ENCODE measurements at places on chromosomes 16 and 17.

DNA sequence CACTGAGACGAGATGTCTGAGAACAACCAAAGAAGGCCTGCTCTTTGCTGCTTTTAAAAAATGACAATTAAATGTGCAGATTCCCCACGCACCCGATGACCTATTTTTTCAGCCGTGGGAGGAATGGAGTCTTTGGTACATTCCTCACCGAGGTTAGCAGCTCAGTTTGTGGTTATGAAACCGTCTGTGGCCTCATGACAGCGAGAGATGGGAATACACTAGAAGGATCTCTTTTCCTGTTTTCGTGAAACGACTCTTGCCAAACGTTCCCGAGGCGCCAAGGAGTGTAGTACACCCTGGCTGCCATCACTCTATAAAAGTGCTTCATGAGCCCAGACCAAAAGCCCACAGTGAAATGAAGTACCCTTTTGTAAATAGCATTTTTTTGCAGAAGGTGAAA, 87.8 kb downstream of the CRISPLD2 start:
- no peak for DNase-seq

GRCh38 chr17:56688151-56688550, 94.7 kb downstream of the NOG start:
- no peak for DNase-seq

GRCh38 chr16:72247821-72248253, 75.9 kb upstream of the PMFBP1 start:
- no peak for DNase-seq

DNA sequence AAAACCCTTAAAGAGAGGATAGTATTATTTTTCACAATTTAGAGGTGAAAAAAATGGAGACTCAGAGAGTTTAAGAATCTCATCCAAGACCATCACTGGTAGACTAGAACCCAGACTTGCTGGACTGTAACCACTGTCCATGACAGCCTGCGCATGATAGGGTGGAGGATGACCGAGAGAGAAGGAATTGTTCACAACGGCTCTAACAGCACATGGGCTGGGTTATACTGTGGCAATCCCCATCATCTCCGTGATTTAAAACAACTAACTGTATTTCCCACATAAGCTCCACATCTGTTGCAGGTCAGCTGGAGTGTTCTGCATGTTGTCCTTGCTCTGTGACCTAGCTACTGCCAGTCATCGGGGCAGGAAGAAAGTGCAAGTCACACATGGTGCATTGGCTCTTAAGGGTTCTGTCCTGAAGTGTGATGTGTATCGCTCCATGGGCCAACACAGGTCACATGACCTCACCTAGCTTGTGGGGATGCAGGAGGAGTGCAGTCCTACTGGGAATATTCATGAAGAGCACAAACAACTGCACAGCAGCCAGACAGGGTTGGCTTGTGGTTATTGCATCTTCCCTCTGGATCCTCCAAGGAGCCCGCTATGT, 131.2 kb upstream of the MPHOSPH6 start:
- DNase-seq, result no peak

GRCh38 chr16:90057738-90058173, 19.4 kb downstream of the PRDM7 start:
- peak; percentile 68 for DNase-seq

GRCh38 chr17:30363715-30364202, 15.0 kb upstream of the CPD start:
- no peak for DNase-seq

DNA sequence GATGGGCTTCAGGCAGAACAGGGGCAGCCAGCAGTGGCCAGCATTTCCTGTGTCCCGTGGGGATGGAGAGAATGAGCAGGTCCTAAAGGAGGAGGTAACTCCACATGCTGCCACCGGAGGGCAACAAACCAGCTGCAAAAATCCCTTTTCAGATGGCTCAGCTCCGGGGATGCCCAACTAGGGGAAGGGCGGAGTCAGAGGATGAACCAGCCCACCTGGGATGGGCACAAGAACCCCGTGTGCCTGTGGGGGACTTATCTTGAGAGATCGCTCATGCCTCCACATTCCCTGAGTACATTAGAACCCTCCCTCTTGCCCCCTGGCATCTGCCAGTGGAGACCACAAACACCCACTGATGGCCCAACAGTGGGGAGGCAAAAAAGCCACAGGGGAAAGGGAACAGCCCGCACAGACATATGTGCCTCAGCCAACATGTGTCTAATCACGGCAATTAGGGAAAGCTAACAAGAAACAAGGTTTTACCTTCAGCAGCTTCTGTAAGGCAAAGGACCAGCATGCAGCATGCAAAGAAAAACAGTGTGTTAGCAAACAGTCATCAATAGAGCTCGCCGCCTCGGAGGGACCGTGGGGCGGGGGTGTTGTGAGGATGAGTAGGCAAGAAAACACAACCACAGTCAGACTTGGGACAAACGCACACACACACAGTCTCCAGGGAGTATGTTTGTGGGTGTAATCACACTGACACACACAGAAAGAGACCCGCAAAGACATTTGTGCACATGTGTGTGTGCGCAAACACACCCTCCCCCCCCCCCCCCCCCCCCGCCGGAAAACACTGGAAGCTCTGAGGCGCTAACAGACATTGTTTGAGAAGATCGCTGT, 64.0 kb downstream of the MYO18A start:
- DNase-seq, result peak; percentile 88

DNA sequence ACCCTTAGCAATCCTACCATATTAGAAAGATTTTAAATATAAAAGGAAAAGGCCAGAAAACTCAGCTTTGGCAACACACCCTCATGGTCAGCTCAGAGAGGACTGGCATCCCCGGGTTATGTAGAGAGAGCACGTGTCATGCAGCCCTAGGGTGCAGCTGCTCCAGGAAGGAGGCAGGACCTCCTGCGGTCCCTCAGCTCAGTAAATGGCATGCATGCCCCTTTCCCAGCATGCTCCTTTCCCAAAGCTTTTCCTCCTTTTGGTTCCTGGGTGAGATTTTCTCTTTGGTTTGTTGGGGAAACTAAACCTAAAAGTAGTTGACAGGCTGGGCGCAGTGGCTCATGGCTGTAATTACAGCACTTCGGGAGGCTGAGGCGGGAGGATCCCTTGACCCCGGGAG, 3.9 kb downstream of the GAN start:
- peak; percentile 58 for DNase-seq

GRCh38 chr17:80354336-80354735, 60.6 kb upstream of the ENDOV start:
- no peak for DNase-seq

DNA sequence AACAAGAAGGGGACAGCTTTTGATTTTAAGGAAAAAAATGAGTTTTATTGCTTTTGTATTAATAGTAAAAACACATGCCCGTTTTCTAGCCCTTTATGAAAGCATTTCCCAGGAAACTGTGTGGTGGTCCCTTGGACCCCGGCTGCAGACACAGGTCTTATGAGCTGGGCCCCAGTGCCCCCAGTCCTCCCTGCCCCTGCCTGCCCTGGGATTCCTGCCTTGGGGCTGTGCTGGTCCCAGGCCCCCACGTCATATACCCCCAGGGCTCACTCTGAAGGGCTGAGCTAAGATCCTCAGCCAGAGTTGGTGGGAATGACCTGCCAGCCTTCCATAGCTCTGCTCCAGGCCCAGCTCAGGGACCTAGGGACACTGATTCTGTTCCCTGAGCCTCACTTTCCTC, 30.8 kb downstream of the GINS2 start:
- DNase-seq, result no peak

DNA sequence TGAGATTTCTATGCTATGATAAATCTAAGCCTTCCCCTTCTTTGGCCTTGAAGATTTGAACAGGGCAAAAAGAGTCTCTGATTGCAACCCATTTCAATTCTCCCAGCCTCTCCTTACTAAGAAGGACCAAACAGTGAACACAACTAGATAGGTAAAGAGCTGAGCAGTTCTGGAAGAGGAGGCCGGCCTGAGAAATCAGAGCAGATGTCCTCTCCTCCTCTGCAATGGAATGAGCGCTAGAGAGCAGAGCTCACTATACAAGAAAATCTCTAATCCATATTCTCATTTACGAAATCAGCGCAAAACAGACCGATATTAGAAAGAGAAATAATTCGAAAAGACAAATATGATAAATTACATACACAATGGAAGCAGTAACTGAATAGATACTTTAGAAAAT, 124.2 kb downstream of the CDK5R1 start:
- DNase-seq, result no peak

DNA sequence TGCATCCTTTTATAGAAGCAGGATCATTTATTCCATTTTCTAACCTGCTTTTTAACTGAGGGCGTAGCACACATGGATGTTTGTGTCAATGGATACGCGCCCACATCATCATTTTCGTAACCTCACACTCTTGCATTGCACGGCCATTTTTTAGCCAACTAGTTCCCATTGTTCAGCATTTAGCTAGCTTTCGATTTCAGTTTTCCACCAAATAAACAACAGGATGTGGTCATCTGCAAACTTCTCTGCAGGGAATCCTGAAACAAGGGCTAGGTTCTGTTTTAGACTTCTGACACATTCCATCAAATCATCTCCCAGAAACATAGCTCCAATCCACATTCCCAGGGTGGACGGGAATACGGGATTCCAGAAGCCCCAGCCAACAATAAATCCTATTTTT, 6.4 kb downstream of the CYB561 start:
- no peak for DNase-seq

DNA sequence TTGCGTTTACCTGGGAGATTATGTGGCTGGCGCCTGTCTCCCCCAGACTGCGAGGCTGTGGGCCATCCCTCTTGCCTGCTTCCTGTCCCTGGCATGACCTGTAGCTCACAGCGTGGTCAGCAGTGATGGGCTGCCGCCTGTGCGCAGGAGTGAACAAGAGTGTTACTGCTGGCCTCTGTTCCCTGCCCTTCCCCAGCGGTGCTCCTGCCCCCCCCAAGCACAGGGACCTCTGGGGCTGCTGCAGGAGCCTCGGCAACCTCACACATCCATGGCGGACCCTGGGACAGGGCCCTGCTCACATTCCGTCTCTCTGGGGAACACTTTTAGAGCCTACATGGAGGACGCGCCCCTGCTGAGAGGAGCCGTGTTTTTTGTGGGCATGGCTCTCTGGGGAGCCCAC, 10.6 kb downstream of the TSC2 start:
- no peak for DNase-seq

DNA sequence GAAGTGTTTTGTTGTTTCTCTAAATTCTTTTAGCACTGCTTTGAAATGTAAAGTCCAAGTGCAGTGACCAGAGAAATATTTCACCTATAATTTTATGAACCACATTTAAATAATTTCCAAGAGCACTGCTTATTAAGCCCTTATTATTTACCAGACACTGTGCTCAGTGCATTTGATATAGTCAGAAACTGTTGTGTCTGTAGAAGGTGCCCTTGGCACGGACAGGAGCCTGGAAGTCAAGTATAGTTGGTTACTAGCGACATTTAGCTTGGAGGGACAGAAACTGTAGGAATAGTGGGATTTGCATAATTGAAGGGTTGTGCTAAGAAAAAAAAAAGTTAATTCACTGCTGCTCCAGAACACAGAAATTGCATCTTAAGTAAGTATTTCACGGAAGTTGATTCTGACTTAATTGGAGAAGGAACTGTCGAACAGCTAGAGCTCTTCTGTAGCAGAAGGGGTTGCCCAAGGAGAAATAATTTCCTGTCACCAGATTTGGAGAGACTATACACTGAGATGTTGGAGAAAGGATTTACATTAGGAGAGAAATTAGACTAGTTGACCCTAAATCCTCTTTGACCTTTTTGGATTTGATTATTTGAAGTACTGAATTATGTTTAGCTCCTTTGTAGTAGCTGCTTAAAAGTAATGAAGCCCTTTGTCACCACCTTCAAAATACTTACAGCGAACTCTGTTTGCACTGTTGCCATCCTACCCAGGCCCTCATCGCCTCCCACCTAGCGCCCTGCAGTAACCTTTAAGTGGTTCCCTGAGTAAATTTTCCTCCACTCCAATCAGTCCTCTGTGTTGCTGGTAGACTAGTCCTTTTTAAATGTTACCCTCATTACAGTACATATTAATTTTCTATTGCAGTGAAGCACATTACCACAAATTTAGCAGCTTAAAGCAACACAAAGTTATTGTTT, 25.6 kb downstream of the COX10 start:
- DNase-seq, result peak; percentile 17

GRCh38 chr16:50818380-50818779, 76.5 kb downstream of the CYLD start:
- DNase-seq, result no peak

- DNase-seq, result no peak
Measured at GRCh38 chr16:47127541-47127940, 16.2 kb downstream of the NETO2 start.

DNA sequence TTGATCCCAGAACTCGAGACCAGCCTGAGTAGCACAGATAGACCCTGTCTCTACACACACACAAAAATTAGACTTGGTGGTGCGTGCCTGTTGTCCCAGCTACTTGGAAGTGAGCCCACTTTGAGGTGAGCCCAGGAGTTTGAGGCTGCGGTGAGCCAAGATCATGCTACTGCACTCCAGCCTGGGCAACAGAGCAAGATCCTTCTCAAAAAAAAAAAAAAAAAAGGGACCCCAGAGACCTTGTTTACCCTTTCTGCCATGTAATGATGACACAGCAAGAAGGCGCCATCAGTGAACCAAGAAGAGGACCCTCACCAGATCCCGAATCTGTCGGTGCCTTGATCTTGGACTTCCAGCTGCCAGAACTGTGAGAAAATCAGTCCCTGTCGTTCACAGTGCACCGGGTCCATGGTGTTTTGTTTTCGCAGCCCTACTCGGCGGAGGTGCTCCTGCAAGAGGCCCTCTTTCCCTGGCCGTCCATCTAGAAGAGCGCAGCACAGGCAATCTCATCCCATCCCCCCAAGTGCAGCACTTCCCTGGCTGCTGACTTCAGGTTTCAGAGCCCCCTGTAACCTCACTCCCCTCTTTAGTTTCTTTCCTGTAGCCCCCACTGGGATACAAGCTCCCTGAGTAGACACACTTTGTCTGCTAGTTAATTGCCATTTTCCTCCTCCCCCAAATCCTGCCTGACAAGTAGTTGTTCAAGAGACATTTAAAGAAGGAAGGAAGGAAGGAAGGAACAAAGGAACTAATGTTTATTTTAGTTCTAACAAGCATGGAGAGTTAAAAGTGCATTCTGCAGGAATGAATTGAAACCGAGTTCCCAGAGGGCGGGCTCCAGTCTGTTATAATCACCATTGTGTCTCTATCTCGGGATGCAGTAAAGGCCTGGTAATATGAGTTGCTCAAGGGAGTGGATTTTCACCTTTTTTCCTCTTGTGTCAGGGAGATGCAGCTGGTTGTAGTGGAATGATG, 115.3 kb downstream of the SNX29 start:
- DNase-seq, result peak; percentile 70

DNA sequence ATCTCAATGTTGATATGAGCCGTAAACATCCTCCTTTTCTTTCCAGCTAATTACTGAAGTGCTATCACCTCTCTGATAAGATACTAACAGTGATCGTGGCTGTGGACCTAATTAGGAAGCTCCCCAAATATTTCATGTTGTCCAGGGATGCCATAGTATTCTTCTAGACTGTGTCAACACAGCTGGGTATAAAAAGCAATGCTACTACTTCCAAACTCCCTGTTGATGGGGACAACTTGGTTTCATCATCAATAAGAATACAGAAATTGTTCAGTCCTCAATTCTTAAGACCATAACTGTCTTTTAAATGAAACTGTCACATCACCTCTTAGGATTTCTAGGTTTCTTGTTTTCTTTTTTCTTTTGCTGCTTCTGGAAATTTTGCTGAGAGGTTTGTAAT, 530.6 kb downstream of the TOX3 start:
- DNase-seq, result no peak

Data from A673 (cell line).